ENCODE measurements at places on chromosomes 16 and 17. TPM values are rescaled to one million over a fixed set of nuclear protein-coding genes. Genes with fewer than 3 reads are reported as not detected.

GP1BA gene
- total RNA-seq, result not detected

- DNase-seq, result no peak
Measured at GRCh38 chr17:8466456-8466855, 30.8 kb downstream of the NDEL1 start.

DNA sequence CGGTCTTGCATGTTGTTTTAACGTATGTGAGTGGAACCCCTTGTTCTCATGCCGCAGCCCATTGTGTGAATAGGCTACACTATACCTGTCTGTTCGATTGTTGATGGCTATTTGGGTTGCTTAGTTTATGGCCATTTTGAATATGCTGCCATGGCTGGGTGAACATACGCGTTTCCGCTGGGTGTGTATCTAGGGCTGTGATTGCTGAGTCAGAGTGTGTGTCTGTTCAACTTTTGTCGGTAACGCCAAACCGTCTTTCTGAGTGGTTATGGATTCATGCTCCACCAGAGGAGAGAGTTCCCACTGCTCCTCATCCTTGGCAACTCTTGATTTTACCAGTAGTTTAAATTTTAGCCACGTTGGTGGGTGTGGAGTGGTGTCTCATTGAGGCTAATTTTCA is 77.0 kb downstream of the METRNL start:
- DNase-seq, result no peak

GRCh38 chr17:81557276-81558114 is 5.3 kb upstream of the FAAP100 start:
- DNase-seq, result no peak

GRCh38 chr17:28982131-28982793 is 23.6 kb downstream of the SEZ6 start:
- no peak for DNase-seq

- no peak for DNase-seq
Measured at GRCh38 chr16:25109643-25110042, 1.9 kb upstream of the LCMT1 start.

- no peak for DNase-seq
Measured at GRCh38 chr17:6323626-6324356, 111.1 kb downstream of the AIPL1 start.
